ENCODE measurements at places on chromosomes 2 and 18.

DNA sequence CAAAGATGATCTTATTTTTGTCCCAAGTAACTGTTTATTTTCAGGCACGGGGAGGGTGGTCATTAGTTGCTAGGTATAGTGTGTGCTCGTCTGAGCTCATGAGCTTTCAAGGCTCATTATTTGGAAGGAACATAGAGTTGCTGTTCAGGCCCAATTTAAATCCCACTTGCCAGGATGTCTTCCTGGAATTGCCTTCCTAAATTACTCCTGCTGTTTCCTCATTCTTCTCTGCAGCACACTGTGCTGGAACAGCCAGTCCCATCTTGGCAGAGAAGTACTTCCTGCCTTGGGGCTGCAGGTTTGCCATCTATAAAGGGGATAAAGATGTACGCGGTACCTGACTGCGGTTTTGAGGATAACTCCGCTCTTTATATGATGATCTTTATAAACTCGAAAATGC lies 37.3 kb downstream of the GREB1 start:
- no peak for DNase-seq

GRCh38 chr2:31000970-31001369 lies 137.3 kb downstream of the GALNT14 start:
- no peak for DNase-seq

- no peak for DNase-seq
These were observed 61.9 kb downstream of the ZNF516 start for GRCh38 chr18:76432970-76433767.

DNA sequence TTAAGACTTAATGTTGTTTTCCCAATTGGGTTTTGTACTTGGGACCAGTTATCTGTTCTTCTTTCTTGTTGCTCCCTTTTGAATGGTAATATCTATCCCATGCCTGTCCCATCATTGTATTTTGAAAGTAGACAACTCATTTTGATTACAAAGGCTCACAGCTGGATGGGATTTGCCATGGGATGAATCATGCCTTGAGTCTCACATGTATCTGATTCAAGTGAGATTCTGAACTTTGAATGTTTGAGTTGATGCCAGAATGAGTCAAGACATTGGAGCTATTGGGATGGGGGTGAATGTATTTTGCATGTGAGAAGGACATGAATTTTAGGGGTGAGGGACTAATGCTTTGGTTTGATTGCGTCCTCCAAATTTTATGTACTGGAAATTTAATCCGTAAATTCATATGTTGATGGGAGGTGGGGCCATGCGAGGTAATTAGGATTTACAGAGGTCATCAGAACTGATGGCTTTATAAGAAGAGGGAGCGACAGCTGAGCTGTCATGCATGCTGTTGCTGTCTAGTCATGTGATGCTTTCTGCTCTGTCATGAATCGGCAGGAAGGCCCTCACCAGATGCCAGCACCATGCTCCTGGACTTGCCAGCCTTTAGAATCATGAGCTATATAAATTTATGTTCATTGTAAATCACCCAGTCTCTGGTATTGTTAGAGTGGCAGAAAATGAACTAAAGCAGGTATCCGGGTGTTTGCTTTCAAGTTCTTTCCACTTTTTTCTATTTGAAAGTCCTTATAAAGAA lies 741.3 kb upstream of the RAB6C start:
- DNase-seq: no peak

- DNase-seq: no peak
These were observed 54.0 kb upstream of the SPP2 start for GRCh38 chr2:233996461-233996860.

DNA sequence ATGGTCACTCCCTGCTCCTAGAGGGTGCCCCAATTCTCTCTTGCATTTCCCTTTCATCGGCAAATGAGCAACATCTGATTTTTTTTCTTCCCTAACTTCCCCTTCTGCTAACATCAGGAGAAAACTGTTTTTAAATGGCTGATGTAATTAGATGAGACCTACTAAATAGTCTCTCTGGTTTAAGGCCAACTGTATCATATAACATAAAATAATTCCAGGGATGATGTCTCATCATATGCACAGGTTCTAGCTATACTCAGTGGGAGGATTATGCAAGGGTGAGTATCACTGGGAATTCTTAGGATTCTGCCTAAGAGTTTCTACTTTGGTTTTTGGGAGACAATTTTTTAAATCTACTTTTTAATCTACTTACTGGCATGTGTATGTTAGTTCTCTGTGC lies 193.4 kb downstream of the PARD3B start:
- DNase-seq: no peak

GRCh38 chr2:71886241-71886640 lies 261.4 kb downstream of the CYP26B1 start:
- DNase-seq: no peak
